Activated naive CD4-positive, alpha-beta T cell treated with anti-CD3 and anti-CD28 coated beads for 36 hours (primary cell): ENCODE measurements at places on chromosomes 6 and 20. TPM values are rescaled to one million over a fixed set of nuclear protein-coding genes. Genes with fewer than 3 reads are reported as not detected.

TSHZ2 gene
- 34.1 TPM for total RNA-seq

TDP2 gene
- total RNA-seq, result 41.5 TPM

RING1 gene
- 17.1 TPM for total RNA-seq

MC3R gene
- total RNA-seq, result not detected

FAM217A gene
- not detected for total RNA-seq

ECT2L gene
- not detected for total RNA-seq

ATF6B gene
- 68.2 TPM for total RNA-seq

TRIM15 gene
- total RNA-seq, result 2.2 TPM

NRSN1 gene
- total RNA-seq, result not detected

C6orf132 gene
- 0.12 TPM for total RNA-seq

GPLD1 gene
- 0.52 TPM for total RNA-seq

BHLHE23 gene
- total RNA-seq, result not detected

ASF1A gene
- 30.3 TPM for total RNA-seq

FAM83C gene
- total RNA-seq, result not detected

XKR7 gene
- total RNA-seq, result 0.02 TPM

GGTLC1 gene
- total RNA-seq, result not detected

PTGIS gene
- total RNA-seq, result not detected

LY6G5C gene
- 0.93 TPM for total RNA-seq

RAB22A gene
- 9.3 TPM for total RNA-seq

ARG1 gene
- not detected for total RNA-seq

MCCD1 gene
- total RNA-seq, result not detected

CCR6 gene
- 0.31 TPM for total RNA-seq

PRDM1 gene
- total RNA-seq, result 3.4 TPM

BPIFB2 gene
- not detected for total RNA-seq

ULBP1 gene
- 2.6 TPM for total RNA-seq

HSPA1A gene
- total RNA-seq, result 23.1 TPM

C6orf58 gene
- not detected for total RNA-seq

SLC18B1 gene
- total RNA-seq, result 5.1 TPM

CDSN gene
- total RNA-seq, result not detected

MEP1A gene
- total RNA-seq, result not detected

SLC26A8 gene
- not detected for total RNA-seq

ELOVL4 gene
- total RNA-seq, result 0.54 TPM

SAPCD1 gene
- total RNA-seq, result 10.5 TPM

GLP1R gene
- total RNA-seq, result 0.07 TPM

IFT52 gene
- 14.2 TPM for total RNA-seq

MRS2 gene
- total RNA-seq, result 19.8 TPM

SLC35F1 gene
- not detected for total RNA-seq

SIRPA gene
- 0.10 TPM for total RNA-seq

RTF2 gene
- 76.8 TPM for total RNA-seq

TGM2 gene
- total RNA-seq, result not detected

BEND6 gene
- not detected for total RNA-seq

SLC17A1 gene
- not detected for total RNA-seq

GRM1 gene
- total RNA-seq, result not detected

RSPH4A gene
- not detected for total RNA-seq

C6orf52 gene
- 3.9 TPM for total RNA-seq

DEFB129 gene
- total RNA-seq, result not detected

SLC17A3 gene
- total RNA-seq, result not detected

DEF6 gene
- 89.9 TPM for total RNA-seq

RNF146 gene
- total RNA-seq, result 10.8 TPM

MANEA gene
- 14.0 TPM for total RNA-seq
